Ureter (tissue), 1 donor: ENCODE measurements at places on chromosomes 6 and 20.

GRCh38 chr20:33113387-33113908 is 34.0 kb downstream of the BPIFB4 start:
- DNase-seq = no peak

DNA sequence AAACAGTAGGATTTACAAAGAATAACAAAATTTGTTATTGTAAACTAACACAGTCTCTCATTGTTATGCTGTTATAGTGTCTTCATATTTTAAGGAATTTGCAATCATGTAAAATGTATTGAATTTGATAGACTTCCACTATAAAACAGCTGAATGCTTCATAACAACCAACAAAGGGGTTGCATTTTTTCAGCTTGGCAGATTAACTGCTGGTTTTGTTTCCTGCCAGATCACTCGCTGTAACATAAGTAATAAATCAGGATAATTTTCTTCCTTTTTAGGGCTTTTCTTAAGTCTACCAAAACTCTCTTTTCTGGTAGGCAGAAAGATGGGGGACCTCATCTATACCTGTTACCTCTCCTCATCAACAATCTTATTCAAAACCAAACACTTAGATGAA is 169.8 kb downstream of the SAMD5 start:
- DNase-seq = no peak

- no peak for DNase-seq
Observed at GRCh38 chr6:2165286-2165685, 80.1 kb downstream of the GMDS start.

- DNase-seq = no peak
Observed at GRCh38 chr20:19594896-19595295, 163.2 kb upstream of the RIN2 start.

DNA sequence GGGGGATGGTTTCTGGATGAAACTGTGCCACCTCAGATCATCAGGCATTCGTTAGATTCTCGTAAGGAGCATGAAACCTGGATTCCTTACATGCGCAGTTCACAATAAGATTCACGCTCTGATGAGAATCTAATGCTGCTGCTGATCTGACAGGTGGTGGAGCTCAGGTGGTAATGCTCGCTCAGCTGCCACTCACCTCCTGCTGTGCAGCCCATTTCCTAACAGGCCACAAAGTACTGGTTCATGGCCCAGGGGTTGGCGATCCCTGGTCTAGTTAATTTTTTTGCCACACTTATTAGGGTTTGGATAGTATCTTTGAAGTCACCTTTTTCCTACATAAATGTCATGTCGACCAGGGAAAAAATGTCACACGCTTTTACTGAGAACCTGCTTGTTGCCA is 96.8 kb upstream of the MLIP start:
- DNase-seq = no peak

DNA sequence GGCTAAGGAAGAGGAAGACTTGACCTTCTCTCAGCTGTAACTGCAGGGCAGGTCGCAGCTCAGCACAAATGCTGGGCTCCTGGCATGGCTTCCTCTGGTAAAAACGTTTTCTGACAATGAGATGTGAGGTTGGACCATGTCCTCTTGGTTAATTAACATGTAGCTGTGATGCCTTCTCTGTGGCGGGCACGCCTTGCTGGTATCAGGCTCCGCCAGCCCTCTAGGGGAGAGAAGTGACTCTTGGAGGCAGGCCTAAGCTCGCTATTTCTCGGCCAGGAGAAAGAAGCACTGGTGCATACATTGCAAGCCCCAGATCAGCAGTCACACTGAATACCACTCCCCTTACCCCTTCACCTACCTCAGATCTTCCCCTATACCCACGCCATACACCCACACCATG is 65.0 kb downstream of the QRSL1 start:
- DNase-seq = no peak

GRCh38 chr20:1338096-1338495 is 9.2 kb upstream of the SDCBP2 start:
- DNase-seq = no peak

- no peak for DNase-seq
Observed at GRCh38 chr6:150165020-150165702, 22.3 kb downstream of the PPP1R14C start.

DNA sequence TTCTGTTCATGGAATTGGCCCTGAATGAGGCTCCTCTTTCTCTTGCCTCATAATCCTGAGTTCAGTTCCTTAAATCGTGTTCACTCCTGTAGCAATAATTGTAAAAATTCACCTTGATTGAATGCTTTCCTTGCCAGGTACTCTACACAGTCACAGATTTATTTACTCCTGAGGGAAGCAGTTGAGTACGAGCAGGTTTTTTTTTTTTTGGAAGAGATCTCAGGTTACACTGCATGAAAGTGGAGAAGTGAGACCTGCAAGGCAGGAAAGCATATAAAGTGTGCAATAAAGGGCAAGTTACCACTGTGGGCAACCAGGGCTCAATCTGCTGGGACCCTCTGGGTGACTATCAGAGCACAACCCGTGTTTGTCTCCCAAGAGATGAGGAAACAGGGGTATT is 93.0 kb upstream of the DOK5 start:
- no peak for DNase-seq

- DNase-seq = no peak
Observed at GRCh38 chr6:3660473-3660872, 91.0 kb downstream of the PXDC1 start.

DNA sequence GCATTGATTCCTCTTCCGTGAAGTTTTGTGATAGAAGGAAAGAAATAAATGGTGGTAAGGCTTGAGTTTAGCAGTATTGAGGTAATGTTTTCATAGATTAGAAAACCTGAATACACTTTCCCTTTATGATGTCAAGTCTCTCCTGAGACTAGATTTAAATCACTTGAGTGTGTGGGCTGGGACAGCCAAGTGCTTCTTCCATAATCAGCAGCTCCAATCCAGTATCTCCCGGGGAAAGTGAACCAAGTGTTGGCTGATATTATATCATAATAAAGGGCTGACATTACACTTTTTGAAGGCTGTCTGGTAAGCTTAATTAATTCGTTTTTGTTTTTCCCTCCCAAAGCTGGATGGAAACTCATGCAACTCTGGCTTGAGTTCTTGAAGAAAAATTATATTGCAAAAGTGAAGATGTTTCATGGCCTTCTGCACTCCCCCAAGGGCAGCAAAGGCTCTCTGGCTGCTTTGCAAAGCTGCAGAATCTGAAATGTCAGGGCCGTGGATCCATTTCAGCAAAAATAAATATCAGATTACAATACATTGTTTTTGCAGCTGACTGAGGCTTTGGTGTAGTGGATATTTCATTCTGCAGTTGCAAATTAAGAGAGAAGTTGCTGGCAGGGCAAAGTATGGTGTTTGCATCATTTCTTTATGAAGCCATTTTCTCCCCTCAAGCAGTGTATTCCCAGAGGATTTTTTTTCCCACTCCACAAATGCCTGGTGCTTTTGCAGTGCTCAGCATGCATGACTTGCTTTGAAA is 101.2 kb downstream of the MKKS start:
- DNase-seq = no peak

- peak; percentile 59 for DNase-seq
Observed at GRCh38 chr20:54103067-54103761, 32.8 kb upstream of the BCAS1 start.

GRCh38 chr6:105949869-105950268 is 136.3 kb upstream of the PRDM1 start:
- DNase-seq = no peak

- DNase-seq = no peak
Observed at GRCh38 chr6:98695091-98695801, 139.1 kb upstream of the POU3F2 start.

DNA sequence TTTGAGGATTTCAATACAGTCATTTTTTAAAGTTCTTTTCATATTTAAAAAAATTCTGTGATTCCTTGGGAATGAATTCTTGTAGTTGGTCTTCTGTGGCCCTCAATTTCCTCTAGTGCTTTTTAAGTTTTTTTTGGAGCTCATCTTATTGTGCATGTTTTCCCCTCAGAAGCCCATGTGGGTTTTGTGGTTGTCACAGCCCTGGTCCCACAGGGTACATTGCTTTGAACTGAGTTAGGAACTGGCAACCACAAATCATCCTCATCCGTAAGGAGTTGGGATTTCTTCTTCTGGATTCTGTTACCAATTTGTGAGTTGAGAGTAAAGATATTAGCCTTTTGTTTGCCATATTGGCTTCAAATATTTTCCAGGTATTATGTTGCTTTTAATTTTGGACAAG is 89.9 kb downstream of the AKAP7 start:
- no peak for DNase-seq

GRCh38 chr6:29661071-29661470 is 4.2 kb downstream of the MOG start:
- no peak for DNase-seq

GRCh38 chr6:146087386-146087785 is 58.5 kb downstream of the GRM1 start:
- no peak for DNase-seq

DNA sequence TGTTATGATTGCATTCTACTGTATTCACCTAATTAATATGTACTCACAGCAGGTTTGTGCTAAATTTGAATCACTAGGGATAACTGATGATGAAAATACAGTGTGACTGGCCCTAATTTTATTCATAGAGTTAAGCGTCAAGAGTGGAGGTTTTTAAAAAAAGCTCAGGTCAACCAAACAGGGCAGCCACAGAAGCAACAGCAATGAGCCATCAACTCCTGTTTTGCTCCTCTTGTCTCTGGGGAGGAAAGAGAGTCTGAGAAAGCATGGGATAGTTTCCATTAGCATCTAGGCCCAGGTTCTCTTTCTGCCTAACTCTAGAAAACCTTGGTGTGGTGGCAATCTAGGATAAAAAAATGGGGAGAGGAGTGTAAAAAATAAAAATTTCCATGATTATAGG is 122.1 kb downstream of the OGFRL1 start:
- DNase-seq = no peak

- DNase-seq = no peak
Observed at GRCh38 chr6:12150812-12151432, 138.8 kb downstream of the HIVEP1 start.

DNA sequence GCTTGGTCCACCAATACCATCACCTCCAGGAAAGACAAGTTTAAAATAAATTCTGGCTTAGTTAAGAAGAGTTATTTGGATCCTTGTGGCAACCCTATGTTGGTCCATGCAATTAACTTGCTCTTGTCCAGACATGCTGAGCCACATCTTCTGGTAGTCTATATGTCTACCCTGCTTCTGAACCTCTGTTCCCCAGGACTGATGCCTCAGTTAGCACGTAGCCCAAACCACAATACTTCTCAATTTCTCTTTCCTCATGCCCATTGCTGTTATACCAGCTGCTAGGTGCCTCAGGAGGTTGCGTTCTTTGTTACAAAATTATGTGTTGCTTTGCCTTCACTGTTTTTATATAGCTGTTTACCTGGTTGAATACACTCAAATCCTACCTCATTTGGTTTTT is 116.4 kb upstream of the KCNQ5 start:
- no peak for DNase-seq

GRCh38 chr6:129342243-129342642 is 367.7 kb downstream of the ARHGAP18 start:
- no peak for DNase-seq

GRCh38 chr20:20368418-20369249 is 730 bp downstream of the INSM1 start:
- DNase-seq = no peak

- DNase-seq = no peak
Observed at GRCh38 chr6:158312672-158313397, 570 bp downstream of the TULP4 start.

- DNase-seq = no peak
Observed at GRCh38 chr6:163538331-163538730, 123.8 kb downstream of the QKI start.

DNA sequence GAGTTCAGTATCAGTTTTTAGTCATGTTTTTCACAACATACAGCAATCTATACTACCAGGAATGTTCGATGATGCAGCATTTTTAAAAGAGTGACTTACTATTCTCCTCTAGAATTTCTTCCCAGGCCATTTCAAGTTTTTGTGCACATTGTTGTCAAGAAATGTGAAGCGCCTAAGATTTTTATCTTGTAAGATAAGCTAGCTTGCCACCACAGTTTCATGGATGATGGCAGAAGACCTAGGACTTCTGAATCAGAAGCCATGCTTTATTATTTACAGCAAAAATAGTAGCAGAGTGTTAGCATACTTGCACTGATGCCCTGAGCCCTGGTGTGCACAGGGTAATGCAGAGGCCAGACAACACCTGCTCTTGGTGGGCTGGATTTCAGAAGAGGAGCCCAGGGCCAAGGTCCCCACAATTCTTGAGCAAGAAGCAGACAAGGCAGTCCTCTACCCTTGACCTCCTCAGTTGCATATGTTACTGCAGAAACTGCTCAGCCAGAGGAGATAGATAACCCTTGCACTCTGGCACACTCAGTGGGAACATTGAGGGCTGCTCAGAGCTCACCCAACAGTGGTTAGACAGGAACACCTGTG is 99.2 kb downstream of the QKI start:
- no peak for DNase-seq

DNA sequence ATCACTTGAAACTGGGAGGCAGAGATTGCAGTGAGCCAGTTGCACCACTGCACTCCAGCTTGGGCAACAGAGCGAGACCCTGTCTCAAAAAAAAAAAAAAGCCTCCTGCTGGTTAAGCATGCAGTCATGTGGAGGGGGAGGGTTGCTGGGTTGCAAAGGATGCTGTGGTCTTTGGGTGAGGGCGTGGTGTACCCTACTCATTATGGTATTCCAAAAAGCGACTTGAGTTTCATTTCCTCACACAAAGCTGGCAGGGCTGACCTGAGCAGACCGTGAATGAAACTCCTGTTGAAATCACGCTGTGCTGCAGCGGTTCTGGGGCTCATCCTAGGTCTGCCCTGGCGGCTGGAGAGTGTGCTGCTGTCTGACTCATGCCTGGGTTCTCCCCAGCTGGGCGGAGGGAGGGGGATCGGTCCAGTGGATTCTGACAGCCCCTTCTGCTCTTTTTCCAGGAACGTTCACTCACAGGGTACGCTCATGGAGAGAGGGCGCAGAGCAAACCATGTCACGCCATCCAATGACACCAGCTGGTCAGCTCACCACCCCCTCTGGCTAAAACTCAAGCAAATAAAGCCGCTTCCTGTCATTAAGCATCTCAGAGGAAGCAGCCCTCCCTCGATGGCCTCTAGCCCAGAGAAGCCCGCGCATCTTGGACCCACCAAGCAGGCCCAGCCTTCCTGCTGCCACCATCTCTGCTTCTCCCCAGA is 166.2 kb downstream of the SCML4 start:
- peak; percentile 67 for DNase-seq

DNA sequence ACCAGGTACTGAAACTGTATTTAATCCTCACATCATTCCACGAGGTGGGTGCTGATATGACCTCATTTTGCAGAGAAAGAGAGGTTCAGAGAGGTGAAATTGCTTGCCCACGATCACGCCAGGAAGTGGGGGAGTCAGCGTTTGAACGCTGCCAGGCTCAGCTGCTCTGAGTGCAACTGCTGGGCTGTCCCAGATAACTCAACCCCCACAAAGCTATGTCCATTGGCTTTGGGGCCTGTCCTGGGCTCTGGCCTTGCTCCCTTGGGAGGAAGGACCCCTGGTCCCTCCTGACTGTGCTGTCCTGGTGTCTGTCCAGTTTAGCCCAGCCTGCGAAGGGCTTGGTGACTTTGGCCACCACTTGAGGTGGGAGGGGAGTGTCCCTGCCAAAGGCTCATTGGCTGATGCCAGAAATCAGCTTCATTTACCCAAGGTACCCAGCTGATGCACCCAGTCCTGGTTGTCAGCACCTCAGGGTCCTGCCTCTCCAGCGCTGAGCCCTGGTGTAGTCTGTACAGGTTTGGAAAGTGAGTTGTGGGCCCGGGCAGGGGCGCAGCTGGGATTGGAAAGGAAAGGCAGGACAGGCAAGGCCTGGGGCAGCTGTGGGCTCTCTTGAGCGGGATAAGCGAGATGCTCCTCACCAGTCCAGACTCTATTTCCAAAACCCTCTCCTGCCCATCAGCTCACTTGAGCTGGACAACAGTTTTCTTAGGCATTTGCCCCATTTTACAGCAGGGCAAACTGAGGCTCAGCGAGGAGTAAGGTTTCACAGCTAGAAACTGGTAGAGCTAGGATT is 38.5 kb downstream of the SUN5 start:
- DNase-seq = peak; percentile 32
